ENCODE measurements at places on chromosomes 16 and 17. TPM values are rescaled to one million over a fixed set of nuclear protein-coding genes. Genes with fewer than 3 reads are reported as not detected.

GRCh38 chr17:45818699-45819098 is 26.0 kb upstream of the SPPL2C start:
- no peak for DNase-seq

DNA sequence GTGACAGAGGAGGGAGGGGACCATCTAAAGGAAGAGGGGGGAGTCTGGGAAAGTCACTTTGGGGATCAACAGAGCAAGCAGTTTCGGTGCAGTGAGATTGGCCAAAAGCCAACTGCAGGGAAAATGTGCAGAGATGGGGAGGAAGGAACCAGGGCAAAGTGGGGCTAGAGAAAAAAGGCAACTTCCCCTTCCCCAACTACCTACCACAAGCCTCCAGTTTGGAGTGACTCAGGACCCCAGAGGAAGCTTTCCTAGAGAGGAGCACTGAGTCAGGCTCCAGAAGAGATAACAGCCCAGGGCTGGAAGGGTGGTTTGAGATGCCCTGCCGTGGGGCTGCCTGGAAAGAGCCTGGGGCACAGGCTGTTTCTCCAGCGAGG is 6.9 kb upstream of the CD300LD start:
- DNase-seq: no peak

MYOCD gene
- total RNA-seq: 0.07 TPM

DNA sequence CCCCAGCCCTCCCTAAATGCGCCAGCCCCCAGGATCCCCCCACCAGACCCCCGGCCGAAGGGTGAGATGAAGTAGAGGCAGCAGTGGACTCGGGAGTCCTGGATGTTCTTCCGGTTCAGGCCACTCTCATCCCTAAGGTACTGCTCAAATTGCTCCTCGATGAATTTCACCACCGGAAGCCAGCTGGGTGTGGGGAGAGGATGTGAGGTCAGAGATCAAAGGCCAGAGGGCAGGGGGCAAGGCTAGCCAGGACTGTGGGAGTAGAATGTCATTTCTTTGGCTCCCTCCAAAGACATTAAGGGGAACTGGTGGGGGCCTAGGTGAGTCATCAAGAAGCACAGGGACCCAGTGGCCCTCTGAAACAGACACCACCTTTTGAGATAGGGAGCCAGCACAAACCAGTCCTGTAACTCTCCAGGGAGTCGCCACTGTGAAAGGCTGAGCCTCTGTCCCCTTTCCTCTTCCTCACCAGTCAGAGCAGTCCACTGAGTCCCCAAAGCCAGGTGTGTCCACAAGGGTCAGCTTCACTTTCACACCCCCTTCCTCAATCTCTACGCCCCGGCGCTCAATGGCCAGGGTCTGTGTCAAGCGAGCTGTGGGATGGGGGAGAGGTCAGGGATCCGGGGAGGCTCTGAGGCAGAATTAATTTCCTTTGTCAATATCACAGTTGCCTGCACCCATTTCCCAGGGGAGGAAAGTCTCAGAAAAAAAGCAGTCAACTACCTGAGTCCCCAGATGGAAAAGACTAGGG is 895 bp downstream of the SEPTIN1 start:
- DNase-seq: no peak

FBXW10B gene
- total RNA-seq: 2.3 TPM

GRCh38 chr16:10805334-10805733 is 13.3 kb downstream of the TVP23A start:
- DNase-seq: no peak

- no peak for DNase-seq
Observed at GRCh38 chr16:27400751-27401620, 988 bp upstream of the IL21R start.
